ENCODE measurements at places on chromosomes 1 and 21.

DNA sequence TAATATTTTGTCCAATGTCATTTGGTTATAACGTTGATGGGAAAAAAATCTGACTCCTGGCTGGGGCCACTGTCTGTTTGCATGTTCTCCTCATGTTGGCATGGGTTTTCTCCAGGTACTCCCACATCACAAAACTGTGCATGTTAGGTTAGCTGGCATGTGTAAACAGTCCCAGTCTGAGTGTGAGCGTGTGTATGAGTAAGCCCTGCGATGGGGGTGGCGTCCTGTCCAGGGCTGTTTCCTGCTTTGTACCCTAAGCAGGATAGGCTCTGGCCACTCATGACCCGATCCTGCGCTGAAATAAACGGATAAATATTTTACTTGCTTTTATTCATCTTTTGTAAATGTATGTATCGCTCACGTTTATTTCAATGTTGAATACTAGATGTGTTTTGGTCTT, 13.5 kb downstream of the EFCAB14 start:
- no peak for DNase-seq

- DNase-seq, result no peak
Measured at GRCh38 chr21:38861056-38861455, 55.3 kb downstream of the ETS2 start.

GRCh38 chr1:65281846-65282245, 27.5 kb upstream of the DNAJC6 start:
- no peak for DNase-seq

DNA sequence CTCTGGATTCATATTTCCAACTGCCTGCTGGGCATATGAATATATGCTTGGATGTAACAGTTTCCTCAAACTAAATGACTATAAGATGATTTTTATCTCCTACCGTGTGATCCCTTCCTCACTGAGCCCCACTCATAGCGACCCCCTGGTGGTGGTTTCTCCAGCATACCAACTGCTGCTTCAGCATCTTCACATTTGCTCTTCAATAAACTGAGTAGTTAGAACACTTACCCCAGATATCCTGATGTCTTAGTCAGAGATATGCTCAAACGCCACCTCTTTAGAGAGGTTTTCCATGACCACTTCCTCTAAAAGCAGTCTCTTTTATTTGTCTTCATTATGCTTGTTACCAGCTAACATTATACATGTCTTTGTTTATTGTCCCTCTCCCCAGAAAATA, 10.2 kb upstream of the HNRNPR start:
- DNase-seq, result no peak

DNA sequence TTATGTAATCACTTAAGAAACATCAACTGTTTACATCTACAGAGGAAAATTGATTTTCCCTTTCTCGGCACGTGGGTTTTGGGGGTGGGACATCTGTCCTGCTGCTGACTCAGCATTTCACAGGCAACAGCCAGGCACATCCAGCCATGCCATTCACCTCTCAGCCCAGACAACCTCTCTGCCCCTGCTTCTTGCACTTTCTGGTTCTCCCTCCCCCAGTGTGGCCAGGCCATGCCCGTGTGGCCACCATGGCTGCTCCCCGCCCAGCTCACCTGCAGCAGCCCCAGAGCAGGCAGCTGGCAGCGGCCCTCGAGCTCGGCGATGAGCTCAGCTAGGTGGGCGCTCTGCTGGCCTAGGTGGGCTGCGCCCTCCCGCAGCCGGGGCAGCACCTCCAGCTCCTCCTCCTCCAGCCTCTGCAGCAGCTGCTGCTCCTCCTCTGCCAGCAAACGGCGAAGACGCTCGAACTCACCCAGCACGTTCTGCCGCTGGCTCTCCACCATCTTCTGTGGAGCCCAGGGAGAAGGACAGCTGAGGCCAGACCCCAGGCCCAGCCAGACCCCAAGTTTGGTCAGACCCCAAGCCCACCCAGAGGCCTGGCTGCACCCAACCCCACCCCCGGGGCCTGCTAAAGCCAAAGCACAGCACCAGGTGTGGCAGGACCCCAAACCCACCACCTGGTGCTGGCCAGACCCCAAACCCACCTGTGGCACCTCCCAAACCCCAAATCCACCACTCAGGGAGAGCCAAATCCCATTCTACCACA, 5.8 kb downstream of the TRIM11 start:
- DNase-seq, result no peak

- peak; percentile 30 for DNase-seq
Measured at GRCh38 chr1:224377676-224378006, 21.0 kb downstream of the CNIH4 start.

GRCh38 chr1:20449735-20450311, 36.2 kb downstream of the CAMK2N1 start:
- DNase-seq, result no peak

- no peak for DNase-seq
Measured at GRCh38 chr1:181603735-181604410, 120.6 kb downstream of the CACNA1E start.

GRCh38 chr1:6148497-6149241, 31.5 kb downstream of the CHD5 start:
- DNase-seq, result peak; percentile 56

- DNase-seq, result no peak
Measured at GRCh38 chr1:160247053-160247452, 15.3 kb downstream of the DCAF8 start.

- DNase-seq, result no peak
Measured at GRCh38 chr1:171251042-171251951, 3.0 kb downstream of the FMO1 start.

DNA sequence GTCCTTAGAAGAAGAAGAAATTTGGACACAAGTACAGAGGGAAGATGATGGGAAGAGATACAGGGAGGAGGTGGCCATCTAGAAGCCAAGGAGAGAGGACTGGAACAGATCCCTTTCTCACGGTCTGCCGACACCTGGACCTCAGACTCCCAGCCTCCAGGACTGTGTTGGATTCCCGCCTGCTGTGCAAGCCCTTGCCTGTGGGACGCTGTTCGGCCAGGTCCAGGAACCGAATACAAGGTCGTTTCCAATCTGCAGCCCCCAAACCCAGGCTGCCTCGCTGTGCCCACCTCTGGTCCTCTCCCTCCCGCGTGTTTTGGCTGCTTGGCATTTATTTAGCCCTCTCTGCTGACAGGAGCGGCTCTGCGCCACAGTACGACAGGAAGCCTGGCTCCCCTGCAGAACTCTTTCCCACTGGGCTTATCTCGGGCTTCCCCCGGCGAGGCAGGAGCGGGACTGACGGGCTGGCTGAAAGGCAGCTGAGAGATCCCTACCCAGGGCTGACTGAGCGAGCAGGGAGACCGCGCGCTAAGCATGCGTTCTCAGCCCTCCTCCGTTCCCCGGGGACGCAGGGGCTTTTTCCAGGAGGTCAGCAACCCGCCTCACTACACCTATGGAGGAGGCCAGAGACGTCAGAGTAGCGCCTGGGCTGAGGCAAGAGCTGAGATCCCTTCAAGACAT, 238.4 kb downstream of the TNR start:
- DNase-seq, result no peak

DNA sequence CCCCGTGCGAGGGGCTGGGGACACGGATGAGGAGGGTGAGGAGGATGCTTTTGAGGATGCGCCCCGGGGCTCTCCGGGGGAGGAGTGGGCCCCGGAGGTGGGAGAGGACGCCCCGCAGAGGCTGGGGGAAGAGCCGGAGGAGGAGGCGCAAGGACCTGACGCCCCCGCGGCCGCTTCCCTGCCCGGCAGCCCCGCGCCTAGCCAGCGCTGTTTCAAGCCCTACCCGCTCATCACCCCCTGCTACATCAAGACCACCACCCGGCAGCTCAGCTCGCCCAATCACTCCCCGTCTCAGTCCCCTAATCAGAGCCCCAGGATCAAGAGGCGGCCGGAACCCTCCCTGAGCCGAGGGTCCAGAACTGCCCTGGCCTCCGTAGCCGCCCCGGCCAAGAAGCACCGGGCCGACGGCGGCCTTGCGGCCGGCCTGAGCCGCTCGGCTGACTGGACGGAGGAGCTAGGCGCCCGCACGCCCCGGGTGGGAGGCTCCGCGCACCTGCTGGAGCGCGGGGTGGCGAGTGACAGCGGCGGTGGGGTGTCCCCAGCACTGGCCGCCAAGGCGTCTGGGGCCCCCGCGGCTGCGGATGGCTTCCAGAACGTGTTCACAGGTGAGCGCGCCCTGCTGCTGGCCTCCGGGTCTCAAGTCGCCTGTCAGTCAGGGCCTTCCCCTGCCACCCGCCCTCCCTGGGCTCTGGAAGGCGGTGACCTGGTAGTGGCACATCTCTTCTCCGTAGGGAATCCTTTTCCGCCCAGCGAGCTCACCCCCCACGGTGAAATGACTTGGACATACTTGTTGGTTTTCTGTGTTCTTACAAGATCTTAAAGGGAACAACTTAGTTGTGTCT, 1.7 kb downstream of the FMN2 start:
- no peak for DNase-seq

DNA sequence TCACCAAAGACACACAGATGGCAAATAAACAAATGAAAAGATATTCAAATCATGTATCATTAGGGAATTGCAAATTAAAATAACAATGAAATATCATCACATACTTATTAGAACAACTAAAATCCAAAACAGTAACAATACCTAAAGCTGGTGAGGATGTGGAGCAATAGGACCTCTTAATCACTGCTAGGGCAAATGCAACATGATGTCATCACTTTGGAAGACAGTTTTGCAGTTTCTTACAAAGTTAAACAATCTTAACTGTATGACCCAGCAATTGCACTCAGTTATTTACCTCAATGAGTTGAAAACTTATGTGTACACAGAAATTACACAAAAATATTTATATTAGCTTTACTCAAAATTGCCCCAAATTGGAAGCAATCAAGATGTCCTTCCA, 47.3 kb downstream of the SELENOF start:
- no peak for DNase-seq

- DNase-seq, result no peak
Measured at GRCh38 chr1:235375919-235376605, 8.8 kb downstream of the TBCE start.

DNA sequence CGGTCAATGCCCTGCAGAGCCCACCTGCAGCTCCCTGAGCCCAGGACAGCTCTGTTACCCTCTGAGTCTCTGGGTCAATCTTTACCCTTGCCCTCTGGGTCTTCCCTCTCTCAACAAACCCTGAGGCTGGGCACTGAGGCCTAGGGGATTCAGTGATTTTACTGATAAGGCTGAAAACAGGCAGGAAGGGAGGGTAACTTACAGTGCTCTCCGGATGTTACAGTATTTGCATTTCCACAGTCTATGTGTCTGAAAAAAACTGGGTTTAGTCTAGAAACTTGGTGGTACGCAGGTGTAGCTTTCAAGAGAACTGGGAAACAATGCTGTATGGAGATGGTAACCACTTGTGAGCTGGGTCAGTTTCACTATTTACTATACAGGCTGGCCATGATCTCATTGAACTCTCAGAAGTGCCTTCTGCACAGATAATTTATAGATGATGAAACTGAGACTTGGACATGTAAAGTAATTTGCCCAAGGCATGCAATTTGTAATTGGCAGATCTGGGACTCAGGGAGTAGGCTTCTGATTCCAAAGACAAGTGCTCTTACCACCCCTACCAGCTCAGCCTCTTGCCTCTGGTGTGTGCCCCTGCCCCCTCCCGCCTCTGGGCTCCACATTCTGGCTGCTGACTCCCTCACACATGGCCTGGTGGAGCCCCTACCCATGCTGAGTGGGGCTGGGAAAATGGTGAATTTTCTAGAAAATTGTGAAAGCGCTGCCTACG, 48.8 kb downstream of the TENT5C start:
- DNase-seq, result peak; percentile 82

DNA sequence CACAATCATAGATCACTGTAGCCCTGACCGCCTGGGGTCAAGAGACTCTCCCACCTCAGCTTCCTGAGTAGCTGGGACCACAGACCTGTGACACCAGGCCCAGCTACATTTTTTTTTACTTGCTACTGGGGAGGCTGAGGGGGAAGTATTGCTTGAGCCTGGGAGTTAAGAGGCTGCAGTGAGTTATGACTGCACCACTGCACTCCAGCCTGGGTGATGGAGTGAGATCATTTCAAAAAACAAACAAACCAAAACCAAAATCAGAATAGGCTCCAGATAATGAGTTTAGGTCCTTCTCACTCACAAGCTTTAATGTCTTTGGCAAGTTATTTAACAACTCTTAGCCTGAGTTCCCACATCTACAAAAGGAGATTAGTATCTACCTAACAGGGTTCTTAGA, 22.8 kb downstream of the WDR26 start:
- no peak for DNase-seq
